ENCODE measurements at places on chromosomes 1 and 21.

DNA sequence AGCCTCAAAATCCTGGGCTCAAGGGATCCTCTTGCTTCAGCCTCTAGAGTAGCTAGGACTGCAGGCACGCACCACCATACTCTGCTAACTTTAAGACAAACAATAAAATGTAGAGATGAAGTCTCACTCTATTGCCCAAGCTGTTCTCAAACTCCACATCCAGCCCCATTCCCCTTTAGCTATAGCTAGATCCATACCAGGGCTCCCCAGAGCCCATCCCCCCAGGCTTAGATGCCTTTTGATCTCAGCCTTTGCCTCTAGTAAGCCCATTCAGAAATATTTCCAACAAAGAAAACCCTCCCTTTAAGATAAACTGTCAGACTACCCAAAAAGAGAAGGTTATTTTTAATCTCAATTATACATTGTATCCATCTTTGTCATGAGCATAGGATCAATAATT, 325.4 kb downstream of the CHRM3 start:
- DNase-seq, result no peak

GRCh38 chr21:45860493-45861155, 120.9 kb upstream of the COL6A1 start:
- DNase-seq, result no peak

- no peak for DNase-seq
Observed at GRCh38 chr1:205111354-205111753, 10.4 kb downstream of the RBBP5 start.

DNA sequence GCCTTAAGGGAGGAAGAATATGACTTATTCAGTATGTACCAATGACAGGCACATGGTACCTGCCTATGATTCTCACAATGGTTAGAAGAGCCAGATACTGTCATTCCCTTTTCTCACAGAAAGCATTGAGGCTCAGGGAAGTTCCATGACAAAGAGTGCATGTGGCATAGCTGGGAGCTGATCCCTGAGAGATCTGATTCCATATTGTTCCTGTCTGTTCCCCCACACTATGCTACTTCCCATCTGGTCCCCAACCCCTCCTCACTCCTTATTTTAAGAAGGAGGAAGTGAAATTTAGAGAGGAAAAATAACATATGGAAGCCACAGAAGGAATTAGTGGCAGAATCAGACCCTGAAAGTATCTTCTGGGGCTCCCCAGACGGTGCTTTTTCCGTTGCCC, 500.0 kb downstream of the PLPP3 start:
- DNase-seq, result no peak

GRCh38 chr1:244919320-244920282, 55.3 kb upstream of the HNRNPU start:
- no peak for DNase-seq

DNA sequence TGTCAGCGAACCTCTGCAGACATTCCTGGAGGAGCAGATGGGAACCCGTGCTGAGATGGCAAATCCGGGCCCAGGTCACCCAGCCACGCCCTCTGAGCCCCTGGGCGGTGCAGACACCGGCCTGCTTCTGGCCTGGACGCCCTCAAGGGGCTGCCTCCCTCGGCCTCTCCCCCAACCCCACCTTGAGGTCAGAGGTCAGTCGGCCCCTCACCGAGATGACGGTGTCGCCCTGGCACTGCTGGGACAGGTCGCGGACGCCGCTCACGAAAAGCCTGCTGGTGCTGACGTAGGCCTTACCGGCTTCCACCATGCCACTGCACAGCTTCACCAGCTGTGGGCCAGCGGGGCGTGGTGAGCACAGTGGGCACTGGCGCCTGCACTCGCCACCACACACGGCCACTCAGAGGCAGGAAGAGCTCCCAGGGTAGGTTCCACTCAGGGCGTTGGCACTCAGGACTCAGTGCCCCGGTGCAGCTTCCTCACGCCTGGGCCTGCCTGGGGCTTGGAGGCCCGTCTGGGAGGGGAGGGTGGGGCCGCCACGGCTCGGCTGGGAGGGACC, 4.7 kb downstream of the ACAP3 start:
- DNase-seq, result no peak

DNA sequence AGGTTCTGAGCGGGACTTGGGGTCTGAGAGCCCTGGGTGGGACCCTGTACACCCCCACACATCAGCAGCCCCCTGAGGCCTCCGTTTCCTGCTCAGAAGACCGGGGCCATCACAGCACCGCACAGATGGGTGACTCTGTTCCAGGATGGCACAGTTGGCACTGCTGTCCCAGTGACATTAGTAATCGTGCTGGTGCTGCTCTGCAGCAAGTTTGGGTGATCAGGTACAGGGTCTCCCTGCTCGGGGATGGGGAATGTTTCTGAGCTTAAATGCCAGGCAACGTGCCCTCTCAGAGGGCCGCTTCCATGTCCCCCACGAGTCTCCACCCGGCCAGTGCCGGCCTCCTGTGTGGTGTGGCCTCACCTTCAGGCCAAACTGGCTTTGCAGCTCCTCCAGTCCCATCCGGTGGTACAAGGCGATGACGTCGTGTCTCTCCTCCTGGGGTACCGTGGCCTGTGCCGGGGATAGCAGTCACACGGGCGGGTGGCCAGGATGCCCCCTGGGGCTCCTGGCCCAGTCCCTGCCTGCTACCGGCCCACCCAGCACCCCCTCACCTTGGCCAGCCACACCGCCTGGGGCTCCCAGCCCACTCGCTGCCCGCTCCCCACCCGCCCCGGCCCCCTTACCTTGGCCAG, 17.1 kb downstream of the PRXL2B start:
- DNase-seq, result no peak

DNA sequence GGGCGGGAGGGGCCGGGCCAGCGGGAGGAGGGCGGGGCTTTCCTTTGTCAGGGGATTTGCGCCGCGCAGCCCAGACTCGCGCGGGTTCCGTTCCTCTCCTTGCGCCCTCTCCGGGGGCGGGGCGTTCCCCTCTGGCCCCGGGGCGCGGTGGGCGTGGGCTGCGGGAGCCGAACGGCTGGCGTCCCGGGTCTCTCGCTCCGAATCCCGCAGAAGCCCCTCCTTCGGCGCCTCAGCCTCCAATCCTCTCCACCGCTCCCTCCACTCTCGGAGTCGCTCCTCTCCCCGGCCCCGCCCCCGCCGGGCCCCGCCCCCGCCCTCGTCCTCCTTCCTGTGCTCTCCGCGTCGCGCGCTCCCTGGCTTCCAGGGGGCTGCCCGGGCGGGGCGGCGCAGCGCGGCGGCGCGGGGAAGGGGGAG, 82.8 kb upstream of the BMP8A start:
- peak; percentile 91 for DNase-seq

GRCh38 chr1:221827307-221827642, 85.4 kb upstream of the DUSP10 start:
- DNase-seq, result no peak

DNA sequence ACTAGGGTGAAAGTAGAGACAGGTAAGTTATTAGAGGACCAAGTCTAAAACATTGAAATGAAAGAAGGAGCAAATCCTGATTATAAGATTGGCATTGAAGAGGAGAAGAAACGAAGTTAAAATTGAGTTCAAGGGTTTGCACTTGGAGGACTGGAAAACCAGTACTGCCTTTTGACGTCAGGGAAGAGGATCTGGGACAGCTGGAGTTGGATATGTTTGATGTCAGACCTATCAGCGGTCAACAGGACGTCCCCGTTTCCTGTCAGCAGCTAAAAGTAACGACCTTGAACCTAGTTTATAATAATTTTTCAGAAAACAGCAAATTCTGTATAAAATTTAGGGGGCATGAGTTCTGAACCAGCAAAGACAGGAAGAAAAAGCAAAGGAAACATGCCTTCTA, 1.2 kb upstream of the NID1 start:
- no peak for DNase-seq

Data from HAP-1 (cell line).